Cortex of kidney (tissue), 1 donor: ENCODE measurements at places on chromosomes 7 and 10.

DNA sequence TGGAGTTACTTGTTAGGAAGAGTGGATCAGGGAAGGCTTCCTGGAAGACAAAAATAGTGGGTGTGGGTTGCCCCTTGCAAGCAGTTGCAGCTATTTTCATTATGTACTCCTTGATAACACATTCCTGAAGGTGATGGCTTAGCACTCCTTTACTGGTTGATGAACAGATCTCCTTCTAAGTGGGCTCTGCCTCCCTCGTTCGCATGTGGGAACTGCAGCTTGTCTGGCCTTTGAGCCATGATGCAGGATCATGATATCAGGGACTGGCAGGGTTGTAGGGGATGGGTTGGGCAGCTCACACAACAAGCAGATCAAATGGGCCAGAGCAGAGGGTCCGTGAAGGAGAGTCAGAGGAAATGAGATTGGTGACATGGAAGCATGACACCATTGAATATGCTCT lies 28.8 kb upstream of the LRRC4 start:
- no peak for DNase-seq

DNA sequence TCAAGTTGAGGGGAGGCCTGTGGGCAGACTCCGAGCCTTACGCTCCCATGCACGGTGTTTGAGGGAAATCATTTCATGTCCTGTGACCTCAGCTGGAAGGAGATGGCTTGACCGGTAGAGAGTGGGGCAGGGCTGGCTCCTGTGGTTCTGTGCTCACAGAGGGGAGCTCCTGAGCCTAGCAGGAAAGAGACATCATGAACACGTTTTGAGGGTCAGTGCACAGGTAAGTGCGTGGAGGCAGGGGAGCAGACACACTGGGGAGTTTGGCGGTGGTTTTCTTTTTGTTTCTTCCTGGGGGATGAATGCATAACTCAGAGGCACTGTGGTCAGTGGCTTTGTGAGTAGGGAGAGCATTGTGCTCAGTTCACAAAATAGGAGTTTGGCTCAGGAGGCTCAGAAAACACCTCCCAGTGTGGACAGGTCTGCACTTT lies 22.5 kb downstream of the ADCY1 start:
- DNase-seq, result no peak

- DNase-seq, result no peak
These were observed 160.8 kb downstream of the PKD1L1 start for GRCh38 chr7:47787249-47788069.

DNA sequence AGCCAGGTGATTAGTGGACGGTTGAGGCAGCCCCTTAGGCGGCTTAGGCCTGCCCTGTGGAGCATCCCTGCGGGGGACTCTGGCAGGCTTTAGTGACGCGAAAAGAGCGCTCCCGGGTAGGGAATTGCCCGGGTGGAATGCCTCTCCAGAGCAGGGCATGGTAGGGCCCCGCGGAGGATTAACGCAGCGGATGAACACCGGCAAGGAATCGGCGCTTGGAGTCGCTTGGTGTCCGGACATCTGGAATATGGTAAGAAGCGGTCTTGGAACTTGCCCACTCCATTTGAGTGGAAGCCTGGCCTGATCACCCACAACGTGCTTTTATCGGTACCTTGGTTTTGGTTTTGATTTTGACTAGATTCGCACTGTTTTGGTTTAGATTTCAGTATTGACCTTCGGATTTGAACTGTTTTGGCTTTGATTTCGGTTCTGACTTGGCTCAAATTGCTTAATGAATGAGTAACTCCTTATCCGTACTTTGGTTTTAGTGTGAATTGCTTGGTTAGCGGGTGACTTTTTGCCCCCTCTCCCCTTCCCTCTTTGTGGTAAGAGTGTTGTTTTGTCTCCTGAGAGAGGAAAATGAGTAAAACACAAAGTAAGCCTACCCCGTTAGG lies 24.2 kb upstream of the CHST3 start:
- DNase-seq, result no peak

DNA sequence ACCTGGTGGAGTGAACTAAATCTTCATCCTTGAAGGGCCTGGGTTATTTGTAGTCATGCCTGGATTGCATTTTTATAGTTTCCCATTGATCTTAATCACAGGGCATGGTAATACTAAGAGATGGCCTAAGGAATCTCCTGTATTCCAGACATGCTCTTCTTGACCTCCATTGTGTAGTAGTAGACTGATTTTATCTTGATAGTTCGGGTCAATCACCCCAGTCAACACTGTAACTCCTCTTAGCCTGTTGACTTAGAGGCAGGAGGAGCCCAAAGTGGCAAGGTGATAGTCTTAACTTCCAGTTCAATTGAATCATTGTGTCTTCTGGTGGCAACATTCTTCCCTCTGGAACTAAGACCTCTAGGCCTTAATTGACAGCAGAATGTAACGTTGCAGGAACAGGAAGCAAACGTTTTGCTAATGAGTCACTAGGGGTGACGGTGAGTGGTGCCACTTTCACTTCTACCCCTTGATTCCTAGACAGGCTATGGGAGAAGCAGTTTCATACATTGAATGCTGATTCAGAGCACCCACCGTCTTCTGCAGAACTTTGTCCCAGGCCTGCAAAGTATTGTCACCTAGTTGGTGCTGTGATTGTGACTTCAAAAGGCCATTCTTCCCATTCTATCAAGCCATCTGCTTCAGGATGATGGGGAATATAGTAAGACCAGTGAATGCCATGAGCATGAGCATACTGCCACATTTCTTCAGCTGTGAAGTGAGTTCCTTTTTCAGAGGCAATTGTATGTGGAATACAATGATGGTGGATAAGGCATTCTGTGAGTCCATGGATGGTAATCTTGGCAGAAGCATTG lies 24.0 kb upstream of the PAPSS2 start:
- no peak for DNase-seq

DNA sequence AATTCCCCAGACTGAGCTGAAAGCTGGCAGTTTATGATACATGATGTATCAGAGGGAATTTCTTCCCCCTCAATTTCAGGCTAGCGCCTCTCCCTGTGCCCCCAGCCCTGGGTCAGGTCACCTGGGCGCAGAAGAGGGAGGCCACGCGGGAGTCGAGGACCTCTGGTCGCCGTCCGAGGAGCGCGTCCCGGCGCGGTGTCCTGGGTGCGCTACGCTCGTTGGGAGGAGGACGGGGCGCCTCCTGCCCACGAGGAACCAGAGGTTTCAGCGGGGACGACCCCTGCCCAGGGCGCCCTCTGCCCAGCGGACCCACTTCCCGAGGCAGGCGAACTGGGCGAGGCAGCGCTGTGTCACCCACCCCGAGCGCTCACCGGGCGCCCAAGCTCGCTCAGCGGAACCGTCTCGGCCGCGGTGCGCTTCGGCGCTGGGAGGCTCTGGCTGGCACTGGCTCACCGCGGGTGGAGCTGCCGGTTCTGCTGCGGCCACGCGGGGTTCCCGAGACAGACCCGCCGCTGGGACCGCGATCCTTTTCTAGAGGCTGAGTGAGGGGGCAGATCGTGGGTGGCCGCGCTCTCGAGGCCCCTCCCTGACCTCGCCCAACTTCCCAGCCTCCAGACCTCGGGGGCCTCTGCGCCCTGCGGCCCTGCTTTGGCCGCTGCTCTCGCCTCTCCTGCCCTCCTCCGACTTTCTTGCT lies at the start of gene FAM237B:
FAM237B (minus strand) TSS at position 504 of the 694 bp plus-strand sequence. CDS start 1,556 bp downstream, outside the sequence.
- DNase-seq, result no peak

DNA sequence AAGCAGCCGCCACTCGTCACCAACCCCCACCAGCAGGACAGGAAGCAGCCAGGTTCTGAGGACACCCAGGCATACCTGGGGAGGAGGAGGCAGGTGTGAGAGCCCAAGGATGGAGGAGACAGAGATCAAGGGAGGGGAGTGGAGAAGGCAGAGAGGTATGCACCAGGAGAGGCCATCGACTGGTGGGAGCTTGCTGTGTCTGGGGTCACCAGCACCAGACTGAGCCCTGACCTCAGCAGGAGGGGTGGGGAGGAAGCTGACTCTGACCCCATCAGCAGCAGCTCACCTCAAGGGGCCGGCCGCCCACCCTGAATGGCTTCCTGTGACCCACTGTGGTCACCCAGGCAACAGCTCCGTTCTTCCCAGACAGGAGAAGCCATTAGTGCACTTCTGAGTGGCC lies 7.8 kb downstream of the VIPR2 start:
- no peak for DNase-seq

GRCh38 chr7:84144935-84145334 lies 49.7 kb downstream of the SEMA3A start:
- DNase-seq, result no peak

DNA sequence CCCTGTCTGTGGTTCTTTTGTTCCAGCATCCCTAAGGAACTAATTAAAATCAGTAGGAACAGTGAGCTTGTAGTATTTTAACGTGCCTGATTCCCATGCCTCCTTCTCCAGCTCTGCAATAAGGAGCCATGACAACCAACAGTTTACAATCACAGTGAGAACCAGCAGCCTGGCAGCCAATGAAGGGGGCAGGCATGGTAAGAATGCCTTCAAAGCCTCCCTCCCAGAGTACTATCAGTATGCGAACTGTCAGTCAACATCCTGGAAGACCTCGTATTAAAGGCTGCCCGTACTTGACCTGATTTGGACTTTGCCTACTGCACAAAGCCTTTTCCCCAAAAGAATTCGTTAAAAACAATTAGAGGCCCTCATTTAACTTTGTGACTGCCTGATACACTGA lies 7.7 kb downstream of the ZPBP start:
- no peak for DNase-seq

- DNase-seq, result no peak
These were observed 86.2 kb downstream of the GPR85 start for GRCh38 chr7:113000316-113001020.

- DNase-seq, result no peak
These were observed 66.7 kb upstream of the PDZD8 start for GRCh38 chr10:117441812-117442443.

DNA sequence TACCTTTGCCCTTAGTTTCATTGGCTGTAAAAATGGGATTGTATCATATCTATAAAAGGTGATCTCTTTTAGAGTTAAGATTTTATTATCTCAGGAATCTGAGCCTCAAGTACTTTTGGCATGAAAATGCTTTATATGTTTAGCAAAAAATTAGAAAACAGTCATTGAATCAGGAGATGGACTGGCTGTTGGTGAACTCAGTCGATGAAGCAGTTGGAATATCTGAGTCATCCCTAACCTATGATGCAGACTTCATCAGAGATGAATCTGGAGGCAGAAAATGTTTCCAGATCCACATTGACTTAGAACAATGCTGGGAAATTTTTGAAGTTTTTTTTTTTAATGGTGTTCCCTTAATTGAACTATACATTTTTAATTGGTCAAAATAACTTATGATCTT lies 228.5 kb downstream of the SLC25A13 start:
- DNase-seq, result no peak

DNA sequence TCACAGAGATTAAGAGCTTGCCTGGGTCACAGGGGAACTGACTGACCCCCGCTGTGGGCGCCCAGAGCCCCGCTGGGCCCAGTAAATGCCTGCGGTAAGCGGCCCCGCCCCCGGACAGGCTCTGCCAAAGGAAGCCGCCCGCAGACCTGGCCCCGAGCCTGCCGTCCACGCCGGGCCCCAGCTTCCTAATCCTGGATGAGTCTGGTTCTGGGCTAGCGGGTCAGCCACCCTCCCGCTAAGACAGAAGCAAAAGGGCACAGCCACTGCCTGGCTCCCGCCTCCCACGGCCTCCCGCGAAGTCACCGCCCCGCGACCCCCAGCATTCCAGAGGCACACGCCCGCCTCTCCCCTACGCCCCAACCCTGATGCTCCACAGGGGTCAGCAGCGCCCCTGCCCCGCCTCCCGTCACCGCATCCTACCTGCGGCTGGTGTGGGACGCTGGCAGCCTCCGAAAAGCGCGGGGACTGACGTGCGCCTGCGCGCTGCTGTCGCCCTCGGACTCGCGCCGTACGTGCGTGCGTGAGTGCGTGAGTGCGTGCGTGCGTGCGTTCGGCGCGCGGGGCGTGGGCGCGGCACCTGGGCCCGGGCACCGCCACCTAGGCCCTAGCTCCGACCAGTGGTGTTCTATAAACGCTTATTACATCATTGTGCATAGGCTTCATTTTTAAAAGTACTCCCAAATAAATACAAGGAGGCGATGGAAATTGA lies at the start of gene FIGNL1:
FIGNL1 (minus strand) TSS at position 470 of the 709 bp plus-strand sequence. CDS start 3,063 bp downstream, outside the sequence.
- no peak for DNase-seq

- DNase-seq, result no peak
These were observed 32.2 kb upstream of the MCU start for GRCh38 chr10:72659694-72660093.

DNA sequence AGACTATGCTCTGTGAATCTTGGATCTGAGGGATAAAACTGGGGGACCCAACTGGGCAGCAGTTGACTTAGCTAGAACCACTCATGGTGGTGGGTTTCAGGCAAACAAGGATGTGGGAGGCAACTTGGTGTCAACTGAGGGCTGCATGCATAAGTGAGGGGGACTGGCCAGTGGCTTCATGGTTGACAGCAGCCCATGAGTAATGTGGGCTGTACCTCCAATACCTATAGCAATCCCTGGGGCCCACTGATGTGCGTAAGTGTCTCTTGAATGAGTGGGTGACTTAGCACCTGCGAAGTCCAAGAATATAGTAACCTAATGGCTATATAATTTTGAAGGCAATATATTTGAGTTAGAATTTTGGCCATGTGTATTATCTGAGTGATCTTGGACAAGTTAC lies 13.7 kb upstream of the MAP3K8 start:
- no peak for DNase-seq

GRCh38 chr10:97593421-97593820 lies 3.9 kb downstream of the C10orf62 start:
- DNase-seq, result no peak
